ENCODE measurements at places on chromosomes 6 and 20.

DNA sequence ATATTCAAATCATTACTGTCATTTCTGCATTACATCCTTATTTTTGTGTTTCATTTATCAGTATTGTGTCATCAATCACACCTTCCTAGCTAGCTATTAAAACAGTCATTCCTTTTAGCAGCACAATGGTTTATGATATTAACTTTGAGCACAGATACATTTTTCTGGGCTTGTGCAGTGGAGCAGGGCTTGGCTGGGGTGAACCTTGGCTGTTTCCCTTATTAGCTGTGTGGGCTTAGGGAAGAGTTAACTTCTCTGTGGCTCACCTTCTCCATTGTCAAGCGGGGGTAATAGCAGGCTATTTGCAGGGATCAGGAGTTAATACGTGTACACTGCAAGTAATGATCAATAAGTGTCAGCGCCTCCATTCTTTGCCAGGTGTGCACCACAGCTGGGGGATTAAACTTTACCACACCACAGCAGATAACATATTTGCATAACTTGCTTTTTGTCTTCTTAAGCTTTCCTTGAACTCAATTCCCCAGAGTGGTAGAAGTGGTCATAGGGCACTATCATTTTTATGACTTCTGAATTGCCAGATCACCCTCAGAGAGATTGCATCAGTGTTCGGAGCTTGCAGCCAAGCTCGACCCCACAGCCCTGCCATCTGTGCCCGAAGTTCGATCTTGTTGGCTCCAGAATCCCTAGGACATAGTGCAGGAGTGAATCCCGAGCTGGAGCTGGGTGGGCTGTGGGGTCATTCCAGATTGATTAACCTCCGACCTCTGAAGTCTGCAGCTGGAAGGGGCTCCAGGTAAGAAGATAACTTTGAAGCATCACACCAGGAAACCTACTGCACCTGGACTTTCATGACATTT, 1.5 kb upstream of the PYGB start:
- DNase-seq = no peak

DNA sequence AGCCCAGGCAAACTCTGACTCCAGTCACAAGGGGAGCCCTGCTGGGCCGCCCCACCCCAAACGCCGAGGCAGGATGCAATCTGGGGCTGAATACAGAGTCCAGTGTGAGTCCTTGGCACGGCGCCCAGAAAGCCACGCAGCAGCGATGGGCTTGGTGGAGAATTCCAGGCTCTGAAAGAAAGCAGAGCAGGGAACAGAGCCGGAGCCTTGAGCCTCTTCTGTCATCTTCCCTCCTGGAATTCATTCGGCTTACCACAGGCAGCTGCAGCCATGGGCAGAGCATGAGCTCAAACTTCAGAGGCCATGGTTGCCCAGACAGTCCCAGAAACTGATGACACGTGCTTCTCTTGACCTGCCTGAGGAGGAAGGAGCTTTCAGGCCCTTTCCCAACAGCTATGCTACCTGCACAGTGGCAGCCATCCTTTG, 441.1 kb upstream of the JARID2 start:
- peak; percentile 78 for DNase-seq

- DNase-seq = no peak
These were observed 37.5 kb downstream of the FAM217A start for GRCh38 chr6:4041480-4041879.

GRCh38 chr20:19502169-19502568, 255.9 kb upstream of the RIN2 start:
- DNase-seq = no peak

GRCh38 chr20:45206725-45207124, at the start of gene SEMG1:
SEMG1 (plus strand) TSS chr20:45207033; CDS start chr20:45207054, 21 bp downstream.
- DNase-seq = no peak

- DNase-seq = no peak
These were observed 26.8 kb downstream of the SLC16A10 start for GRCh38 chr6:111114087-111114443.

DNA sequence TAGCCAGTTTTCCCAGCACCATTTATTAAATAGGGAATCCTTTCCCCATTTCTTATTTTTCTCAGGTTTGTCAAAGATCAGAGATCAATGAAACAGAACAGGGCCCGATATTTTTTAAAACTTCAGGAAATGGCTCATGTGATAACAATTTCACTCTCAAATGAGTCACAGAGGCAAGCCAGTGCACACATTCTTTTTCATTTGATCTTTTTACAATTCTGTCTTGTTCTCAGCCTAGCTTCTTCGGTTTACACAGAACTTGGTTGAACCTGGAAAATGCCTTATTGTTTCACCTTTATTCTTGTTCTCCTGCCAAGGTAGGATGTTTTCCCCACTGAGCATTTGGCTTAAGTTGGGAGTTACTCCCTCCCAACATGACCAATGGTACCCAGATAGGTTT, 258.9 kb downstream of the COL12A1 start:
- no peak for DNase-seq

GRCh38 chr6:5486214-5486613, 224.9 kb downstream of the FARS2 start:
- no peak for DNase-seq

GRCh38 chr6:129031051-129031599, 148.2 kb downstream of the LAMA2 start:
- DNase-seq = peak; percentile 42

DNA sequence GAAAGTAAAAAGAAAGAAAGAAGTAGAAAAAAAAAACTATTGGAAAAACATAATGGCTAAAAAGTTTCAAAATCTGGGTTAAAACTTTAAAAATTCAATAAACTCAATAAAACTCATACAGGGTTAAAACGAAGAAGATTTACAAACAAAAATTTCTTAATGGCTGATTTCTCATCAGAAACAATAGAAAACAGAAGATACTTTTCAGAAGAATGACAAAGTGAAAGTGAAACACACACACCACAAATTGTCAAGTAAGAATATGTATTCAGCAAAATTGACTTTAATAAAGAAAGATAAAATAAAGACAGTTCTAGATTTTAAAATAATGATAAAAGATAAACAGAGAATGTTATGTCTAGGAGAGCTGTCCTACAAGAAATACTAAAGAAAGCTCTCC, 618.9 kb upstream of the GJE1 start:
- DNase-seq = no peak

DNA sequence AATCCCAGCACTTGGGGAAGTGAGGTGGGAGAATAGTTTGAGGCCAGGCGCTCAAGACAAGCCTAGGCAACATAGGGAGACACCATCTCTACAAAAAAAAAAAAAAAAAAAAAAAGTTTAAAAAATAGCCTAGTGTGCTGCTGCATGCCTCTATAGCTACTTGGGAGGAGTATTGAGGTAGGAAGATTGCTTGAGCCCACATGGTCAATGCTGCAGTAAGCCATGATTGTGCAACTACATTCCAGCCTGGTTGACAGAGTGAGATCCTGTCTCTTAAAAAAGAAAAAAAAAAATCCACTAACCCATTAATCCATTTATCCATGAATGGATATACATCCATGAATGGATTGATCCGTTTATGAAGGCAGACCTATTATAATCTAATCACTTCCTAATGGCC, 1064.6 kb upstream of the EYS start:
- no peak for DNase-seq

DNA sequence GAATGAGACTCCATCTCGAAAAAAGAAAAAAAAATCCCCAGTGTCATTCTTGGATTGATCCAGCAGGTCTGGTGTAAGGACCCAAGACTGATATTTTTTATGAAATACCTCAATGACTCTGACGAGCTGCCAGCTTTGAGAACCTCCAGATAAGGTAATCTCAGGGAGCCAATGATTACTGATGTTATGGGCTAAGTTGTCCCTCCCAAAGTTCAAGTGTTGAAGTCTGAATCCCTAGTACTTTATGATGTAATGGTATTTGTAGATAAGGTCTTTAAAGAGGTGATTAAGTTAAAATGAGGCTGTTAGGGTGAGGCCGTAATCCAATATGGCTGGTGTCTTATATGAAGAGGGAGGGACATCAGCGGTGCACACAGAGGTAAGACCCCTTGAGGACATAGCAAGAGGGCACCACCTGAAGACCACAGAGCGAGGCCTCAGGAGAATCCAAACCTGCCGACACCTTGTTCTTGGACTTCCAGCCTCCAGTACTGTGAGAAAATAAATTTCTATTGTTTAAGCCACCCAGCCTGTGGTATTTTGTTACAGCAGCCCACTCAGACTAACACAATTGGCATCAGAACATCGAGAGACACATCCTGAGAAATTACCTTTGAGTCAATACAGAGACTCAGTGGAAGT, 19.7 kb upstream of the DDO start:
- DNase-seq = no peak

DNA sequence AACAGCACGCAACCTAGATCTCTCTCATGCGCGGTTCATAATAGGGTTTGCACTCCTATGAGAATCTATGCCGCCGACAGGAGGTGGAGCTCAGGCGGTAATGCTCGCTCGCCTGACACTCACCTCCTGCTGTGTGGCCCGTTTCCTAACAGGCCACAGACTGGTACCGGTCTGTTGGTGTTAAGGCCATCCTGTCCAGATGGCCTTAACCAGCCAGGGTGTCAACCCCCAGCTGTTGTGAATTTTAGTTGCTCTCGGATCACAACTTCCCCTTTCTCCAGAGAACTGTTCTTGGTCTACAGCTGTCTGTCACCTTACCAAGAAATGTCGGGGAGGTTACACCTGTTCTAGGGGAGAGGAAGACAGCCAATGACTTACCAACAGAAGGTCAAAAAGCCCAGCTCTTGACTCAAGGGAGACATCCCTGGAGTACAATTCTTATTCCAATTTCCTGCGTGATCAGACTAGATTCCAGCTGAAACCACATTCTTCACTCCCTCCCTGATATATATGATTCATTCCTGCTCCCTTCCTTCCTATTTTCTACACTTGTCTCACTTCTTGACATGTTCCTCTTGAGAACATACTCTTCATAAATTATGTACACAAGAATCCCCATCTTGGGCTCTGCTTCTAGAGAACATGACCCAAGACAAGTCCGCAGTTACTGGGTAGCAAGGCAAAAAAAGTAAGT, 23.1 kb upstream of the DNAAF9 start:
- no peak for DNase-seq

DNA sequence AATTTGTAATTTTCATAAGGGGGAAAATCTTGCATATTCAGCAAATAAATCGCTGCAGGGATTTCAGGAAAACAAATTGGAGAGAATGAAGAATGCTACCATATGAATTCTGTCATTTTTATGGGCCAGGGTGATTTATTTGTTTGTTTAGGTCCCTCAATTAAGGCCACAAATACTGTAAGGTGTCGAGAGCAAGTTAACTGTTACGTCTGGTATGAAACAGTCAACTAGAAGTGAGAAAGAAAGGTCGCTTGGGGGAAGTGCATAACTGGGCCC, 166.9 kb upstream of the TSHZ2 start:
- no peak for DNase-seq

GRCh38 chr6:154161689-154162088, 122.6 kb downstream of the OPRM1 start:
- DNase-seq = no peak

DNA sequence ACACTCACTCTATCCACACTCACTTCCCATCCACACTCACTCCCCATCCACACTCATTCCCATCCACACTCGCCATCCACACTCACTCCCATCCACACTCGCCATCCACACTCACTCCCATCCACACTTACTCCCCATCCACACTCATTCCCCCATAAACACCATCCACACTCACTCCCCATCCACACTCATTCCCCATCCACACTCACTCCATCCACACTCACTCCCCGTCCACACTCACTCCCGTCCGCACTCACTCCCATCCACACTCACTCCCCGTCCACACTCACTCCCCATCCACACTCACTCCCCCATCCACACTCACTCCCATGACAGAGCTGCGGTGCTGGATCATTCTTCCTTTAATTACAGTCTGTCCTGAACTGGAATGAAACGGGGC, 17.1 kb downstream of the THBS2 start:
- no peak for DNase-seq

DNA sequence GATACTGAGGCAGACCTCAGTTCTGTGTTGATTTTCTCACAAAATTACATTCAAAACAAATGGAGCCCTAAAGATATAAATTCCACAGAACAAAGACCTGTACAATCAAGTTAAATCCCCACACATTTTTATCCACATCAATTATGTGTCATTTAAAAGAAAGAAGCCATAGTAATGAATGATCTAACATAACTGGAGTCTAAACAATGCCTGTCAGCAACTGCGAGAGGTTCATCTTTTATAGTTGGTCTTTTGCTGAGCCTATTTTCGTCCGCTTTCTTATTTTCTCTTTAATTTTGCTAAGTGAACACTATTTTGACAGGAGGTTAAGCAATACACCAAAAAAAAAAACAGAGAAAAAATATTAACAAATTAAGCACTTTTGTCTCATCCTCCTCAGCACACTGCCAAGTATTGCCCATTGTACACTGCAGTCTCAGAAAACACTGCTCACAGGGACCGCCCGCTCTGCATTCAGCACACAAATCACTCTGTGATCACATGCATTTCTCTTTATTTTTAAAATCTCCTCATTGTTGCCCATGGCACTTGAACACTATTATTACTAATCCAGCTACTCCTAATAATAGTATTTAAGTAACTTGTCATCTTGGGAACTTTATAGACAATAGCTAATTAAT, 140.8 kb downstream of the BTBD9 start:
- no peak for DNase-seq

DNA sequence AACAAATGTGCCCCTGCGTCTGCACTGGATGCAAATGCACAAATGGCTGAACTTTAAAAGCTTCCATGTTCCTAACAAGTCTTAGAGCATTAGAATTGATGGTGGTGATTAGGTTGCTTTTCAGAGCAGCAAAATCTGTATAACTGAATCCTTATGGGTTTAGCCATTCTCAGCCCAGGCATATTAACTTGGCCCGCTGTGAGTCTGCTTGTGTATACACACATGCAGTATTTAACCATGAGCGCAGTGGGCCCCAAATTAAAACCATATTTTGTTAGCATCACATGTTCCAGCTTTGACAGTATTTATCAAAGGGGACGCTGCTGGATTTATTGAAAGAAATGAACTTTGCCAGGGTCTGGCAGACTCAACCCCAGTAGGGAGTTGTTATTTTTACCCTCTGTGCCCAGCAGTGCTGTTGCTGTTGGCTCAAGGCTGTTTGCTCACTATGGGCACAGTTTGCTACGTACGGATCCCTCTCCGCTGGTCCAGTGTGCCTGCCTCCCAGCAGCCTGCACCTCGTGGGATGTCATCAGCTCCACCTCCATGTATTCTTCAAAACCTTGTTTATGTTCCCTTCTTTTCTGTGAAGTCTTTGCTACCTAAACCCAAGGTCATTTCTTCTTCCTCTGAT, 144.7 kb downstream of the QRSL1 start:
- DNase-seq = peak; percentile 9

- no peak for DNase-seq
These were observed 50.7 kb downstream of the ADAT2 start for GRCh38 chr6:143399775-143400174.

GRCh38 chr6:106094261-106094963, 8.3 kb downstream of the PRDM1 start:
- DNase-seq = no peak

DNA sequence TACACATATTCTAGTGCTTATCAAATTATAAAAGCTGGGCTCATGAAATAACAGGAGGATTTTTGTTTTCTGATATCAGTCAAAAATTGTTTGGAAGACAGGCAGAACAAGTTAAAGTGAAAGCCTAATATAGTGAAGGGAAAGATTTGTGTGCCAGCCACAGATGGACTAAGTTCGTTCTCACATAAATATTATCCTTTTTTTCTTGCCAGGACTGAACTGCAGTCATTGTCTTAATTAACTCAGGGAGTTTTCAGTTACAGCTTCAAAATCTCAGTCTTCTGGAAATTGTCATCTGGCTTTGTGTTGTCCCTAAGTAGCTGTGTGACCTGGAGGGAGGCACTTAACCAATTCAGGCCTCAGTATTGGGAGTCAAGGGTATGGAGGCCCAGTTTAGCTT, 40.7 kb downstream of the PLCB4 start:
- no peak for DNase-seq

Data from fibroblast of skin of left biceps (primary cell).